ENCODE measurements at places on chromosomes 3 and 15. TPM values are rescaled to one million over a fixed set of nuclear protein-coding genes. Genes with fewer than 3 reads are reported as not detected.

SLC22A13 gene
- total RNA-seq = 0.22 TPM

RPN1 gene
- 624 TPM for total RNA-seq

MESP2 gene
- total RNA-seq = 0.75 TPM

P2RY12 gene
- total RNA-seq = 0.12 TPM

DGKG gene
- 6.3 TPM for total RNA-seq

SPSB4 gene
- not detected for total RNA-seq

UNC13C gene
- total RNA-seq = not detected

C3orf85 gene
- not detected for total RNA-seq

LRRIQ4 gene
- total RNA-seq = 0.11 TPM

WDR49 gene
- total RNA-seq = under 0.01 TPM

SEC22A gene
- 72.2 TPM for total RNA-seq

EOMES gene
- total RNA-seq = not detected

IFT80 gene
- total RNA-seq = 87.1 TPM

ELL3 gene
- 2.7 TPM for total RNA-seq

NR2E3 gene
- total RNA-seq = 0.25 TPM

ARGFX gene
- total RNA-seq = not detected

SCN11A gene
- total RNA-seq = under 0.01 TPM

CD86 gene
- total RNA-seq = not detected

GHSR gene
- total RNA-seq = not detected

ITIH1 gene
- not detected for total RNA-seq

KNL1 gene
- total RNA-seq = 43.8 TPM

GJD2 gene
- not detected for total RNA-seq

CCDC12 gene
- total RNA-seq = 30.6 TPM

CEP97 gene
- total RNA-seq = 13.4 TPM

IQCH gene
- 7.0 TPM for total RNA-seq

ZDHHC23 gene
- total RNA-seq = 1.1 TPM

SLC28A2 gene
- not detected for total RNA-seq

KCNMB3 gene
- 1.5 TPM for total RNA-seq

P4HTM gene
- 42.4 TPM for total RNA-seq

GOLGA6L6 gene
- total RNA-seq = not detected

CTXND1 gene
- under 0.01 TPM for total RNA-seq

TUBGCP4 gene
- 16.7 TPM for total RNA-seq

PPP1R14D gene
- not detected for total RNA-seq

STRIT1 gene
- not detected for total RNA-seq

LRRC15 gene
- 0.55 TPM for total RNA-seq

SLC4A7 gene
- total RNA-seq = 99.3 TPM

GLDN gene
- total RNA-seq = 0.22 TPM

C3orf22 gene
- total RNA-seq = not detected

FOXB1 gene
- not detected for total RNA-seq

PIK3CA gene
- 42.8 TPM for total RNA-seq

TATDN2 gene
- total RNA-seq = 12.9 TPM

GPR15 gene
- not detected for total RNA-seq

ZNF620 gene
- 0.87 TPM for total RNA-seq

GOLGA8H gene
- total RNA-seq = 0.33 TPM

PLA1A gene
- total RNA-seq = 0.25 TPM

APBA2 gene
- 10.7 TPM for total RNA-seq

PLA2G4D gene
- total RNA-seq = not detected

CSTA gene
- total RNA-seq = 1.1 TPM

GTF2E1 gene
- 23.9 TPM for total RNA-seq

FAM81A gene
- total RNA-seq = 0.66 TPM

CPA3 gene
- not detected for total RNA-seq

DNAH12 gene
- total RNA-seq = under 0.01 TPM

CLDN11 gene
- total RNA-seq = 264 TPM

BCHE gene
- 13.4 TPM for total RNA-seq
